ENCODE measurements at places on chromosomes 7 and 10.

DNA sequence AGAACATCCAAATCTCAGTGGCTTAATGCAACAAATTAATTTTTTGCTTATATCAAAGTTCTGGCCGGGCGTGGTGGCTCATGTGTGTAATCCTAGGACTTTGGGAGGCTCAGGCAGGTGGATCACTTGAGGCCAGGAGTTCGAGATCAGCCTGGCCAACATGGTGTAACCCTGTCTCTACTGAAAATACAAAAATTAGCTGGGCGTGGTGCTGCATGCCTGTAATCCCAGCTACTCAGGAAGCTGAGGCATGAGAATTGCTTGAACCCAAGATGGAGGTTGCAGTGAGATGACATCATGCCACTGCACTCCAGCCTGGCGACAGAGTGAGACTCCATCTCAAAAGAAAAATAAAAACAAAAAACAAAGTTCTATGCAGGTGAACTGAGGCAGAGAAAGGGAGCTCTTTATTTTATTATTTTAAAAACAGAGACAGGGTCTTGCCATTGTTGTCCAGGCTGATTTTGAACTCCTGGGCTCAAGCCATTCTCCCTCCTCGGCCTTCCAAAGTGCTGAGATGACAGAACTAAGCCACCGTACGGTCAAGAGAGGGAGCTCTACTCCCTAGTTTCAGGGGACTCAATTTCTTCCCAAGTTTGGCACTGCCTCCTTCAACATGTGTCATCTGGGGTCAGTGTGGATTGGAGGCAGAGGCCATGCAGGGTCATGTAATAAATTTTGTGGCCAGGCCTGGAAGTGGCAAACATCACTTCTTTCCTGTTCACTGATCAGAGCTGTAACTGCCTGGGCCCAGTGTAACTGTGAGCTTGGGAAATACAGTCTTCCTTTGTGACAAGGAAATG lies 2.4 kb downstream of the ADCK2 start:
- no peak for DNase-seq

- DNase-seq: no peak
These were observed 42.1 kb upstream of the WIPF3 start for GRCh38 chr7:29764227-29764626.

GRCh38 chr10:16992611-16993119 lies 136.9 kb downstream of the CUBN start:
- DNase-seq: no peak

- DNase-seq: no peak
These were observed 73.9 kb upstream of the CXCL12 start for GRCh38 chr10:44458671-44459413.

DNA sequence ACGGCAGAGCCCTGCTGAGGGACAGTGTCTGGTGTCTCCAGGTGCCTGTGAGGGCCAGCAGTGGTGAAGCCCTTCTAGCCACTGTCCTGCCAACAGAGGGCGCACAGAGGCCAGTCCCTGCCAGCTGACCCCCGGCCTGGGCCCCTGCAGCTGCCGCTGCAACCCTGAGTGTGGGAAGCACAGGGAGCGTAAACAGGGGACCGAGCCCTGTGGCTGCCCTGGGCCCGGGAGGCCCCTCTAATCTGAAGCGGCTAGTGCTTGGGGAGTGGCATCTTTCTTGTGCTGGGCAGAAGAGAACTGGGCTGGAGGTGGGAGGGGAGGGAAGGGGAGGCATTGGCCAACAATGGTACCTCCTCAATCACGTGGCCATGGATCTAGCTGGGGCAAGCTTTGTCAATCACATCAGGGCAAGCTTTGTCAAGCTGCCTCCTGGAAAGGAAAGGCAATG lies 34.6 kb downstream of the TRIM8 start:
- DNase-seq: no peak

DNA sequence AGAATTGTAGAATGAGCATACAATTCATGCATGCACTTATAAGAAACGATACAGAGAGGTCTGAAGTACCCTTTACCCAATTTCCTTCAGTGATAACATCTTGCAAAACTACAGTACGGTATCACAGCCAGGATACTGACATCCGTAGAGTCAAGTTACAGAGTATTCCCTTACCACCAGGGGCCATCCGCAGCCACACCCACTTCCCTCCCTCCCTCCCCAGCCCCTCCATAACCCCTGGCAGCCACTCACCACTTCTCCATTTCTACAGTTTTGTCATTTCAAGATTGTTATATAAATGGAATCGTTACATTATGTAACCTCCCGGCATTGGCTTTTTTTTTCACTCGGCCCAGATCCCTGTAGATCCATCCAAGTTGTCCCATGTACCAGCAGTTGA lies 113.6 kb upstream of the RET start:
- DNase-seq: no peak

GRCh38 chr7:156547884-156548561 lies 92.6 kb upstream of the RNF32 start:
- DNase-seq: no peak

DNA sequence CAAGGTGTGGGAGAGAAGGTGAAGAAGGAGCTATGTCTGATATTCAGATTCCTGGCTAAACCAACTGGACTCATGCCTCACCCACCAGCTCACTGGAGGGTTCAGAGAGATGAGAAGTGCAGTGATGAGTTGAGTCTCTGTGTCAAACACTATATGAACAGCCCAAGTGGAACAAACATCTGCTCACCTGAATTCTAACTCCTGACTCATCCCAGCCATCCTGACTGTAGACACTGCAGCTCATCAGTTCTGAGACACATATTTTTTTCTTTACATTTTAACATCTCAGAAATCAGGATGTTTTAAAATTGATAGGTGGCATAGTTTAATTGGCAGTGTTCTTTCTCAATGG lies 27.3 kb downstream of the GSDME start:
- DNase-seq: no peak

DNA sequence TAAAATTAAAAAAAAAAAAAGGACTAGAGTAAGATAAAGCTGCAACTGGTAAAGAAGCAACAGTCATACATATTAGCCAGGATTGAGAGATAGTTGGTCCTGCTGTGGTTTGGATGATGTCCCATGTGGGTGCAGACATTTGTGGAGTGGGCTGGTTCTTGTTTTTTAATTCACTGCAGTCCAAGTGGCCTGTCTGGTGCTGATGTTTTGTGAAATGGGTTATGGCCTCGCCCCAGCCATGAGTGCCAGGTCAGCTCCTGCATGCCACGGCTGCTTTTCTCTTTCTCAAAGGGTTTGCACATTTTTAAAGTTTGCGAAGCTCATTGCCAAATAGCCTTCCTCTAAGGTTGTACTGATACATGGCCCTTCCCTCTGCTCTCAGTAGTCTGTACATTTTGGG lies 14.1 kb upstream of the BTBD16 start:
- no peak for DNase-seq

DNA sequence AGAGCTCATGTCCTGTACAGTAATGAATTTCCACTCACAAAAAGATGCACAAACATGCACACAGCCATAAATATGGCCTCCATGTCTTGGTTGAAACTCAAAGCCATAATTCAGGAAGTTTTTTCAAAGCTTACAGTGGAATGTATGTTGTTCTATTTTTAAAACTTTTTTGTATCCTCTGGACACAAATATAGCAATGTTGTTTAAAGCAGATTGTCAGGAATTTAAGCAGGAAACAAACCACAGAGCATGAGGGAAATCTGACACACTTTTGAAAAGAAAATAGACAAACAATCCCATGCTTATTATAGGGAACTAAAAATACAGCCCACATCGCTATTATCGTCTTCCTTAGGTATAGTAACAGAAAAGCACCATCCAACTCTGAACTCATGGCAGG lies 21.5 kb downstream of the LRRN3 start:
- DNase-seq: no peak

DNA sequence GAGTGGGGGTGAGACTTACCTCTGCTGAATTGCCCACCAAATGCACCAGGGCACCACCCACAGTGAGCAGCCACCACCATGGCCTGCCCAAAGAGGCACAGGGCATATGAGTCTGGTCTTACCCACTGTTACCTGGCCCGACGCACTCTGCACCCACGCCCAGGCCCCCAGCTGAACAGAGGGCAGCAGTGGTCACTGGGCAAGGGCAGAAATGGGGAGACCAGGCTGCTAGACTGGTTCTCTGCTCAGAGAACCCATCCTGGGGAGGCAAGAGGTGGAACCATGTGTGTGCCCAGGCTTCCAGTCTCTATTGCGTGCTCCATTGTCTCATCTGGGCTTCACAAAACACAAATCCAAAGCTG lies 39.4 kb upstream of the DAGLB start:
- DNase-seq: no peak

DNA sequence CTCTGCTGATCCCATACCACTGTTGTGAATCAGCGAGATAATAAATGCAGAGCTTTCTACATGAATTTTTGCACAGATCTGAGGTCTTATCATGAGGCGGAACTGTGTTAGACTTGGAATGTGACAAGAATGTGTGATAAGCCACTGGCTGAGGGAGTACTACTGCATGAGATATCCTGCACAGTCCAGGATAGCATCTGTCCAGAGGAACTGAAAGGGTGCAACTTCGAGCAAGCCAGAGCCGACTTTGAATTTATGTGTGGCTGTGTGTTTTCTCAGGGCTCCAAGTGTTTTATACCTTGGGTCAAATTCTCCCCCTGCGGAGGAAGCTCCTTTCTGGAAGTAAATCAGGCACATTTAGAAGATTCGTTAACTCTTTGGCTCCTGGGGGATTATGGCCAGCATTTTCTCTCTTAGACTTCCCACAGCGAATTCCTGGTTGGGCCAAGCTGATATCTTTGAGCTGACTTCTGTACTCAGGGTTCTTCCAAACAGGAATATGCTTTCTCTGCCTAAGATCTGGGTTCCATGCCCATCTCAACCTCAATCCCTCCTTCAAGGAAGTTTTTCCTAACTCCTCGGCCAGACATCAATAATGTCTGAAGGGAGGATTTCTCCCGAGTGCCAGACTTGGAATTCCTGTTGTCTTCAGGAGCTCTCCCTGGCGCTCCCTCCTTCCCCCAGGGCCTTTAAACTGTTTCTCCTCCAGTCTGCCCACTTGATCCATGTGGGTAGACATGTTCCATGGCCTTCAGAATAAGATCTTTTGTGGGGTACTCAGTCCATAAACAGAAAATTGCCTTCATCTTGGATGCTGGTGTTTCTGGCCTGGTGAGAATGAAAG lies 2.5 kb upstream of the MEST start:
- no peak for DNase-seq

DNA sequence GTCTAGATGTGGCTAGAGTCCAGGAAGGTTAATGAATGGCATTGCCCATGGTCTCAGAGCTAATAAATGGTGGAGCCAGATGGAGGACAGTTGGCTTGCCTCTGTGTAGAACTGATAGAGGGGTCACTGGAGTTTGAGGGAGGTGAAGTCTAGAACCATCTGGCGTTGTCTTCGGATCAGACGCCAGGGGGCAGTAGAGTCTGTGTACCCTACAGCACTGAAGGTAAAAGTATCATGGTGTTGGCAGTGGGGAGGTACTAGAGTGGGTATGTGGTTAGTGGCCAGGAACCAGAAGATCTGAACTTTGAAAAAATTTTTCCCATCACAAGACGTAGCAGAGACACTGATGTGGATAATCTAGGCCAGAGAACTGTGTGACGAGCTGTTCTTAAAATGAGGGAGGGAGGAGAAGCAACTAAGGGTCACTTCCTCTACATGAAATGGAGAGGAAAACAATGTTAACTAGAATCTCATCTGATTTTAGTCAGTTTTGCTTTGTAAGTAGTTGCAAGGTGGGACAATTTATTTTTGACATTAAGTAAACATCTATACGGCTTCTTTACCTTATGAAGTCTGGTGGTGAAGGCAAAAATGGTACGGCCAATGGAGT lies 227.9 kb upstream of the PRSS58 start:
- no peak for DNase-seq

DNA sequence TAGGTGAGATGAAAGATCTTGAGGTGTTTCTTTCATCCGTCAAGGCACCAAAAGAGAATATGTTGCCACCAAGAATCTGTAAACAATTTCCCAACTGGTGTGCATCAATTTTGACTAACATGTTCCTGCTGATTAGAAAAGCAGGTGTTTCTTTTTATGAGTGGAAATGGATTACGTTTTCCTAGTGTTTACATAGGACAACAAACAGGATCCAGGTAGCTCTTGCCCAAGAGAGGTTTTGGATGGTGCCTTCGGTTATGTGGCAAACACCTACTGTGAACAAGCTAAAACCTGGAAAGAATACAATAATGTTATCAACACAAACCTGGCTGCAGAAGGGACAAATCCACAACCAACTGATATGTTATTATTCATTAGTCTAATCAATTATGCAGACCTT lies 53.6 kb upstream of the WNT16 start:
- DNase-seq: no peak

- no peak for DNase-seq
These were observed 498.6 kb downstream of the SH2D4B start for GRCh38 chr10:81036257-81036656.

DNA sequence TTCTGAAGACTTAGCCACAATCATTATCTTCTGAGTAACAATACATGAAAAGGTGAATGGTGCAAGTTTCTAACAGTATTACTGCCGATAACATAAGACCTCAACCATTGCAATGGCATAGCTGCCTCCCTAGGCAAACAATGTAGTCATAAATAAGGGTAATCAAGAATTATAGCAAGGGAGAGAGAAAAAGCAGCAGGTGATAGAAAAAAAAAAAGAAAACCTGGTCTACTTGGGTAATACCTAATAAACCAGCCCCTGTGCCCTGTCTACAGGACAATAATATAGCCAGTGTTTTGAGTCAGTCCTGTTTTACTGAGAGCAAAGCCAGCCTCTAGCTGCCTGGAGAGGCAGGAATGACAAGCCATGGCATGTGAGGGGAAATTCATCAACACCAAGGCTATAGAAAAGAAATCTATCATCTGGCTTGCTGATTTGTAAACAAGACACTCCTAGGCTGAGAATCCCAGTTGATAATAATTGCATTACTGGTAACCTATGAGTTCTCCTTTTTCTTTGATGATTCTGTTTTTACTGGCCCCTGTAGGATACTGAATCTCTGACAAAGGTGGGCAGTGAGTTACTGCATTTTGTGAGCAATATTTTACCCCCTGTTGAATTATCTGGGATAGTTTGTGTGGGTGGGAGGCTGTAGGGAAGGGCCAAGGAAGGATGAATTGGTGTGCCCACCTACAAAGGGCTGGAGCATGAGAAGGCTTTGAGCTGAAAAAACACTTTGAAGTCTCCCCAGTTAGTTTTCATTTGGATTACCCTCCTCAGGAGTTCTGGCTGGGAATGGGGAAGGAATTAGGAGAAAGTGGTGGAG lies 1.7 kb upstream of the WEE2 start:
- DNase-seq: no peak

- no peak for DNase-seq
These were observed 23.2 kb downstream of the MYL10 start for GRCh38 chr7:101605611-101606497.

DNA sequence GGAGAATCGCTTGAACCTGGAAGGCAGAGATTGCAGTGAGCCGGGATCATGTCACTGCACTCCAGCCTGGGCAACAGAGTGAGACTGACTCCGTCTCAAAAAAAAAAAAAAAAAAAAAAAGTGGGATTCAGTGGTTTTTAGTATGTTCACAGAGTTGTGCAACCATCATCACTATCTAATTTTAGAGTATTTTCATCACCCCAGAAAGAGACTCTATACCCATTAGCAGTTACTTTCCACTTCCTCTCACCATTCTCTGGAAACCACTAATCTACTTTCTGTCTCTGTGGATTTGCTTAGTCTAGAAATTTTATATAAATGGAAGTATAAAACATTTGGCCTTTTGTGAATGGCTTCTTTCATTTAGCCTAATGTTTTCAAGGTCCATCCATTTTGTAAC lies 113.4 kb downstream of the ST7 start:
- DNase-seq: no peak

- DNase-seq: no peak
These were observed 18.2 kb upstream of the CALD1 start for GRCh38 chr7:134761266-134761665.
